Naive thymus-derived CD8-positive, alpha-beta T cell (primary cell): ENCODE measurements at places on chromosomes 6 and 20. TPM values are rescaled to one million over a fixed set of nuclear protein-coding genes. Genes with fewer than 3 reads are reported as not detected.

The CAGE1 gene
- polyA plus RNA-seq: not detected

GRCh38 chr6:17886891-17887290 lies 100.5 kb downstream of the KIF13A start:
- H3K4me3 ChIP-seq: no peak overlapping the region
- H3K36me3 ChIP-seq: no peaks in the 10 kb centered on the region
- DNase-seq: no peak
- peaks cover 18% of the 10 kb centered on the region for H3K4me1 ChIP-seq

The RBM24 gene
- not detected for polyA plus RNA-seq

- no peak overlapping the region for H3K27ac ChIP-seq
- no peaks in the 10 kb centered on the region for H3K27me3 ChIP-seq
- H3K4me1 ChIP-seq: no peaks in the 10 kb centered on the region
These were observed 203.3 kb upstream of the IMPG1 start for GRCh38 chr6:76275746-76276145.

The GPR6 gene
- polyA plus RNA-seq: not detected

GRCh38 chr20:5044075-5044620 lies 42.8 kb upstream of the SLC23A2 start:
- H3K4me3 ChIP-seq: no peak overlapping the region
- DNase-seq: no peak
- H3K4me1 ChIP-seq: peaks cover 2% of the 10 kb centered on the region
- no peaks in the 10 kb centered on the region for H3K36me3 ChIP-seq
- no peak overlapping the region for H3K27ac ChIP-seq

- H3K27me3 ChIP-seq: peaks cover 86% of the 10 kb centered on the region
- H3K4me1 ChIP-seq: peaks cover 14% of the 10 kb centered on the region
- H3K4me3 ChIP-seq: no peak overlapping the region
- H3K36me3 ChIP-seq: no peaks in the 10 kb centered on the region
- no peak for DNase-seq
- no peak overlapping the region for H3K27ac ChIP-seq
These were observed 6.8 kb downstream of the TCF21 start for GRCh38 chr6:133895573-133896343.

- H3K27ac ChIP-seq: no peak overlapping the region
- DNase-seq: no peak
- no peak overlapping the region for H3K4me3 ChIP-seq
- no peaks in the 10 kb centered on the region for H3K4me1 ChIP-seq
- no peaks in the 10 kb centered on the region for H3K27me3 ChIP-seq
These were observed 26.3 kb downstream of the ALDH5A1 start for GRCh38 chr6:24520929-24521546.

The SLC17A5 gene
- polyA plus RNA-seq: 6.5 TPM

- H3K27me3 ChIP-seq: no peaks in the 10 kb centered on the region
- no peak for DNase-seq
- no peaks in the 10 kb centered on the region for H3K36me3 ChIP-seq
- no peak overlapping the region for H3K27ac ChIP-seq
- no peak overlapping the region for H3K4me3 ChIP-seq
- no peaks in the 10 kb centered on the region for H3K4me1 ChIP-seq
These were observed 441.5 kb downstream of the HTR1B start for GRCh38 chr6:77021778-77022177.

GRCh38 chr20:22818636-22819035 lies 216.5 kb upstream of the SSTR4 start:
- no peak overlapping the region for H3K27ac ChIP-seq
- H3K27me3 ChIP-seq: no peaks in the 10 kb centered on the region
- DNase-seq: no peak
- H3K4me1 ChIP-seq: no peaks in the 10 kb centered on the region
- H3K4me3 ChIP-seq: no peak overlapping the region
